Chondrocyte (in vitro differentiated cells): ENCODE measurements at places on chromosomes 12 and 14.

DNA sequence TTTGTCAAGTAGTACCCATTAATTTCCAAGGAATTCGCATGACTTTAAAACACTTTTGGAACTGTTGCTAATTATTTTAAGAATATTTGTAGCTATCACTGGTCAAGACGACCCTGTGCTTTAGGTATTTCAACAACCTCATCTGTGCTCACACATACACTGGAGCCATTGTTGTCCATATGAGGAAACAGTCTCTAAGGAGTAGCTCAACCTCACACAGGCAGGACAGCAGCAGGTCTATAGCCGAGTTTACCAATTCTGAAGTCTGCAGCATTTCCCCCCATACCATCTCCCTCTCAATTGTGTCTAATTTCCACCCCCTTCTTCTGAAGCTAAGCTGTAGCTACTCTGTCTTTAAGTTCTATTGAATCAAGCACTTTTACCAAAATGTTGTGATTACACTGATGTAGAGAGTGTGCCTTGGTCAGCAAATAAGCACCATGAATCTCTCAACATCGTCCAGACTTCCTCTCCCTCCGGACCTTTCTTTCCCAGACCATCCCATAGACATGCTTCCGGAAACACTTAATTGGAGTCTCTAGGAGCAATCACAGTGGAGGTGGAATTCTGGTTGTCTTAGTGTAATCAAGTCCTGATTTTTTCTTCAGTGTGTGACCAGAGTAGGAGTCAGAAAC, 48.5 kb upstream of the NUAK1 start:
- no peak for DNase-seq

DNA sequence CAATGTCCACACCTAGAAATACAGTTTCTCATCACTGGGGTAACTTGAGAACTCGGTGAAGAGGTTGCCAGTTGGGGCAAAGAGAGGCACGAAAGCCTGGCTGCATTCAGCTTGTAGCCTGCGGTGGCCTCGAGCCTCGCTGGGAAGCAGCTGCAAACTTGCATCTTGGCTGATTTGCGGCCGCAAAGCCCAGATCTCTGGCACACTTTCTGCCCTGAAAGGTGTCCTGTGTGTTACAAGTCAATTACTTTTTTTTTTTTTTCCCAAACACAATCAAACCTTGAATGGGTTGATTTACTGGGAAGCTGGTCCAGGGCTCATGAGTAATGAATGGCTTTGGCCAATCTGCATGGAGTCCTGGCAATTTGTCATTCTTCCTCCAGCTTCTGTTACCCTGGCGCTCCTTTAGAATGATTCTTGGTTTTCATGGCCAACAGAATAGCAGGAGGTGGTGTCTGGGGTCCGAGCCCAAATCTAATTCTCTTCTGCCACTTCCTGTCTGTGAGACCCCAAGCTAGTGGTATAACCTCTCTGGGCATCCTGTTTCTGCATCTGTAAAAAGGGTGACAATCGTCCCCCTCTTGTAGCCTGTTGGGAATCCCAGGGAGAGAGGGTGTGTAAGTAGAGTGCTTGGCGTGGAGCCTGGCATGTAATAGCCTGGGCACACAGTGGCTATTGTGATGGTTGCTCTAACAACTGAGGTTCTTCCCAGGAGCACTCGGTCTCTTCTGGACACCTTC, 6.7 kb downstream of the BCL7A start:
- no peak for DNase-seq

GRCh38 chr14:44782775-44783238, 178.9 kb downstream of the KLHL28 start:
- no peak for DNase-seq

DNA sequence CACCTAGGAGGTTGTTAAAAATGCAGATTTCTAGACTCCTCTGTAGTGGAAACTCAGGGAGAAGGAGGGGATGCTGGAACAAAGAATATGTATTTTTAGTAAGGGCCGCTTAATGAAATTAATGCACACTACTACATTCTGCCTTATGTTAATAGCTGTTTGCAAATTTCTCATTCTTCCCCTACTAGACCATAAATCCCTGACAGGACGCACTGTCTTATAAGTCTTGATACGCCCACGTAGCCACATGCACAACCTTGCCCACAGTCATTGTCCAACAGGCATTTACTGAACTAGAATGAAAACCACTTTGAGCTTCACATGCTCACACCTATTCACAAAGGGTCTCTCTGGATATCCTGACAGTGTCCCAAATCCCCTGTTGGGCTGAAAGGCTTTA, 10.5 kb downstream of the KRT2 start:
- no peak for DNase-seq

- no peak for DNase-seq
Observed at GRCh38 chr14:104350463-104351185, 212.2 kb downstream of the KIF26A start.

DNA sequence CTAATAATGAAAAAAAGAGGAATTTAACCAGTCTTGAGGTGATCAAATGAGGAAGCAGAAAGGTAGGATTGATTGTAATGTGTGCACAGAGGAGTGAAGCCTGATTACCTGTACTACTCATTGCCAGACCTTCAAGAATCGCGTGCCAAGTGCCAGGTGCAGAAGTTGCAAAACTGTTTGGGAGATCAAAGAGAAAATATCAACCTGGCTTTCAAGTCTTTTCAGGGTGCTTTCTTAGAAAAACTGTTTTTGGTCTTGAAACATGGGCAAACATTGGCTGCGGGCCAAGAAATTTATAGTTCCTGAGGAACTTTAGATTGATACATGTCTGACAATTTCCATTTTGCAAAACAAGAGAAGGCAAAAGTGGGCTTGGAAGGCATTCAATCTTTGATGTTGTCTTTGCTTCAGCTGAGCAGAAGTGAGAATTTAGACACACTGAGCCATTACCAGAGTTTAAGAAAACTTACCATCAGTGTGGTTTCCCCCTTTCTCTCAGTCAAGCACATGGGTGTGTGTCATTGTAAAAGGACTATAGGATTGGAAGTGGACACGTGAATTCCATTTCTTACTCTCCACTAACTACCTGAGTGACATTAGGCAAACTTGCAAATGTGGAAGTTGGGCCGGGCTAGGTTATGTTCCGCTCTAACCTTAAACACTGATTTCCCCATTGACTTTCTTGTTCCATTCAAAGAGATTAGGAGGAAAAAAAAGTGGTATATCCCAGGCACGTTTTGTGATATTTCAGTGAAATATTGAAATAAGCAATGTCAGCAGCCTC, 486.2 kb downstream of the DIO2 start:
- DNase-seq, result no peak

- no peak for DNase-seq
Observed at GRCh38 chr12:91271185-91271584, 88.6 kb upstream of the DCN start.
